ENCODE measurements at places on chromosomes 5 and 9.

- no peak for DNase-seq
Observed at GRCh38 chr5:124007675-124008398, 495.9 kb downstream of the CSNK1G3 start.

DNA sequence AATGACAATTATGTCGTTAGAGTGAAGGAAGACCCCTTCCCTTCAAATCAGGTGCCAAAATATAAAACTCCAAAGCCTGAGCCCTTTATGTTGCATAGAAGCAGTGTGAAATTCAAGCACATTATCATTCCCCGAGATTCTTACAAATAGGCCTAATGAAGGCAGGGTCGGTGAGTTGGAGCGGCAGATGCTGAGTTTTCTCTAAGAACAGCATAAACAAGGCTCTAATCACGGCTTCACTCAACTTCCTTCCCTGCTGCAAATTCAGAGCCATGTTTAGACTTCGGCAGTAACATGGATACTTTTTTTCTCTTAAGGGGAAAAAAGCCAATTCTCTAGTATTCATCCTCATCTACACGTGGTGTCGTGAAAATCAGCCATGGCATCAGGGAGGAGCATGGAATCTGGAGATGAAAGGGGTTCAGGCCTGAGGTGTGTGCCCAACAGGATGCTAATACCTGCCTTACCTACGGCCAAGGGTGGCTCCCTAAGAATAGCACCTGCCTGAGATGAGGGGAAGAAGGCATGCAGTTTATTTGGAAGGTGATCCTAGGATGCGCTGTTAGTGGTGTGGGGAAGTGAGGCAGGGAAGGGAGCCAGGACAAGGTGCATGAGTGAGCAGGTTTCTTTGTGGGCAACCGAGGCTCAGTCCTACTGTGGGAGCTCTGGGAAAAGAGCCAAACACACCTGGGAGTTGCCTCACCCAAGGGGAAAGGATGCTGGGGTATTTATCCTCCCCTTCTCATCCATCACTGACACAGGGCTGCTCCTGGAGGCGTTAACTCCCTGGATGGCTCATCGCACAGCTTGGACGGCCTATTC is 146.8 kb upstream of the TBC1D2 start:
- DNase-seq, result no peak

DNA sequence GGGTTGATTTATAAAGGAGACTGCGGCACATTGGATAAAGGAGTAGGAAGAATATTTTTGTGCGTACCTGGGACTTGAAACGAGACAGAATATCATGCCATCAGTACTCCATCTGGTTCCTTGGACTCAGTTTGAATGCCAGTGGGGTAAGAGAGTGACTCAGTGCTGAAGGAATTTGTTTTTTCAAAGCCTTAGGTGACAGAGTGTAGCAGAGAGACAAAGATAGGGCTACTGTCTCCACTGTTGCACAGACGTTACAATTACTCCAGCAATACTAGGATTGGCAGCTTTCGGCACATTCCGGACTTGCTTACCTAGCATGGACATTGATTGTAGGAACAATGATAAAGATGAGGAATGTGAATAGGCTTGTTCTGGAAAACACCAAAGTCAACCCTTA is 250.7 kb downstream of the KCTD16 start:
- no peak for DNase-seq

DNA sequence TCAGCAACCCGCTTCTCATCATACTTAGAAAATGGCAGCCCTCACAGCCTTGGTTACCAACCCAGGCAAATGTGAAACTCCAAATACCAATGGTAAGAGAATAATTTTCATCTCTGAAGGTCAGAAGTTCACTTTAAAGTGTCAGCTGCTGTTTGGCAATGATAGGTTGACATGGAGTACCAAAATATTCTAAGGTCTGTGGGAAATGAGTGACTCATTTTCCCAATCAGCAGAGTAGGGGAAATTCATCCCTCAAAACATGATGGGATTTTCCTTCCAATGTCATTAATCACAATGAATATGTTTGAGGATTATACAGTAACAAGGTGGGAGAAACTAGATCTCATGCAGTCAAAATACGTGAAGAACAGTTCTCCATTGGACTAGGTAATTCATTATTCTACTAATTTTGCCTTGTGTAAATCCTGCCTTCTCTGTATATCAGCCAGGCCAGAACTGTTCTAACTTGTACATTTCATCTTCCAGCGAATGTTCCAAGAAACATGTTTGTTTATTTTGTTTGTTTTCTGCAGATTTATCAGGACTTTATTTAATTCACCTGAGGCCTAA is 53.1 kb upstream of the ERBIN start:
- DNase-seq, result no peak

- DNase-seq, result no peak
Observed at GRCh38 chr5:59795141-59795540, 98.4 kb downstream of the PDE4D start.
